ENCODE measurements at places on chromosomes 4 and X. TPM values are rescaled to one million over a fixed set of nuclear protein-coding genes. Genes with fewer than 3 reads are reported as not detected.

Gene TCEAL7
- total RNA-seq, result 23.6 TPM

Gene CT47C1
- not detected for total RNA-seq

Gene CCSER1
- 0.24 TPM for total RNA-seq

Gene GASK1B
- total RNA-seq, result 37.8 TPM

Gene KCTD8
- not detected for total RNA-seq

Gene TRIM61
- total RNA-seq, result 3.9 TPM

Gene ZIC3
- 3.8 TPM for total RNA-seq

Gene CFP
- total RNA-seq, result 0.32 TPM

Gene FAM184B
- total RNA-seq, result under 0.01 TPM

Gene COL4A5
- 7.0 TPM for total RNA-seq

Gene UGT2A1
- total RNA-seq, result not detected

Gene GNRHR
- not detected for total RNA-seq

Gene GAB1
- total RNA-seq, result 14.9 TPM

Gene RHOXF2B
- not detected for total RNA-seq

Gene LRIT3
- total RNA-seq, result under 0.01 TPM

Gene PASD1
- total RNA-seq, result not detected

Gene IQCM
- not detected for total RNA-seq

Gene ODAPH
- total RNA-seq, result not detected

Gene ADAMTS3
- 4.5 TPM for total RNA-seq

Gene TMEM271
- total RNA-seq, result not detected

Gene GC
- total RNA-seq, result not detected

Gene SH3RF1
- 34.0 TPM for total RNA-seq

Gene TRIM60
- total RNA-seq, result not detected

Gene HSFX1
- 1.3 TPM for total RNA-seq

Gene SOD3
- 17.2 TPM for total RNA-seq

Gene DCAF4L1
- total RNA-seq, result not detected

Gene ATP2B3
- 0.16 TPM for total RNA-seq

Gene COX7B2
- total RNA-seq, result not detected

Gene SLC9B1
- total RNA-seq, result 0.61 TPM

Gene P2RY10
- total RNA-seq, result not detected

Gene IL13RA2
- total RNA-seq, result 5.7 TPM

Gene DUX4
- not detected for total RNA-seq

Gene OPN1MW3
- not detected for total RNA-seq

Gene NWD2
- total RNA-seq, result not detected

Gene ZDHHC9
- total RNA-seq, result 45.6 TPM

Gene GALNTL6
- total RNA-seq, result 0.16 TPM

Gene CLTRN
- total RNA-seq, result not detected

Gene MAGEB17
- not detected for total RNA-seq

Gene SLC10A4
- not detected for total RNA-seq

Gene BEX3
- 139 TPM for total RNA-seq

Gene SPARCL1
- total RNA-seq, result not detected

Gene HNRNPH2
- total RNA-seq, result 55.3 TPM

Gene PPARGC1A
- total RNA-seq, result 10.2 TPM

All from hair follicle dermal papilla cell (primary cell).